ENCODE measurements at places on chromosomes 2 and 18.

GRCh38 chr2:234606896-234607295 is 110.0 kb upstream of the ARL4C start:
- DNase-seq = no peak

- no peak for DNase-seq
Observed at GRCh38 chr18:23943104-23943503, 71.5 kb upstream of the TTC39C start.

DNA sequence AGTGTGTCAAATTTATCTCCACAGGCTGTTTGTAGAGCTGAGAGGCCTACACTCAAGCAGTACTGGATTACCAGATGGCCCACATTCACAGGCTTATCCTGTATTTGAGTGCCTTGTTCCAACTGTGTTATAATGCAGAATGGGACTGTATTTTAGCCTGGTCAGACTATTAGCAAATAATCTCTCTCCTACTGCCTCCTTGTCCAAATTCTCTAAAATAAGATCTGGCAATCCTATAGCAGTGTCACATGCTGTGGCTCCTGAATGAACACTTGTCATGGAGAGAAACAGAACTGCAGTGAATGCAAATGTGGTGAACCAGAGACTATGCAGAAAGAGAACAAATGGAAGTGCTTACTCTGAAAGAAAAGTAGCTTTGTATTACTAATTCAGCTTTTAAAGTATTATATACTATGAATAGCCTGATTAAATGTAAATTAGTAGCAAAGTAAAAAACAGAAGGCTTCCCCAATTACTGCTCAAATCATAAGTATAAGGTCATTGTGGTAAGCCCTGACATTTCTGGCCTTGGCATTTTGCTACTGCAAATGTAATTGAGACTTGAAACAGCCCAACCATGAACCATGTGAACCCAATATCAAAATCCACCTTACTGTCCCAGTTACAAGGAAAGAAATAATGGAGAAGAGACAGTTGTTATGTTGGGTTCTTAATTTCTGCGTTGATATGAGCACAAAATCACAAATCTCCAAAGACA is 80.0 kb downstream of the MAP4K3 start:
- DNase-seq = no peak

DNA sequence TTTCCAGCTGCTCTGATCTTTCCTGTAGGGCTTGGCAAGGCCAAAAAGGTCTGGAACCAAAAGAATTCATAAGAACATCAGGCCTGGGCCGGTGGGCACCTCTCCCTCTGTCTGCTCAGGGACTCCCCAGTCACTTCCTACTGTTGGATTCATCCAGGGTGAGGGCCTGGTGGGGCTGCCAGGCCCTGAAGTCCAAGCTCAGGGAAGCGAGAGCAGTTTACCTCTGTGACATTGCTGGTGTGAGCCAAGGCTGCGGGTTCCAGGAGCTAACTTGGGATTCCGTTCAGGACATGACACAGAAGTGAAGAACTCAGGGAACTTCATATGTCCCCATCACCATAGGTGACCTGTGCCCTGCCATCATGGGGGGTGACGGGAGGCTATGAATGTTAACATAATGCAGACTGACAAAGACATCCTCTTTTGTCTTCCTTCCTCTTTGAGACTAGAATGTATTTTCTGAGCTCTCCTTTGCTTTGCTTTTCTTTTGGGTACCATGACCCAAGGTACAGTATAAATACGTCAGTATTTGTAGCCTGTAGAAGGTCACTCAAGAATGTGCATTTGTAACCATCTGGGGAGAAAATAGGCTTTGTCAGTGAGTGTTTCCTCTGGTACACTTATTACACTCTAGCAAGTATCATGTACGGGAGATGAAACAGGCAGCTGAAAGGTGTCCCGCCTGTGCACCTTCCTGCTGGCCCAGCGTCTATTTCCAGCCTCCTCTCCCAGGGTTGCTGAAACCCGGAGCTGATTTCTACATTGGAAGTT is 130.5 kb upstream of the SLC1A4 start:
- DNase-seq = no peak
